ELR (cell line): ENCODE measurements at places on chromosomes 1 and 21.

- DNase-seq = peak; percentile 15
Observed at GRCh38 chr1:207362962-207363860, 41.7 kb downstream of the CD55 start.

DNA sequence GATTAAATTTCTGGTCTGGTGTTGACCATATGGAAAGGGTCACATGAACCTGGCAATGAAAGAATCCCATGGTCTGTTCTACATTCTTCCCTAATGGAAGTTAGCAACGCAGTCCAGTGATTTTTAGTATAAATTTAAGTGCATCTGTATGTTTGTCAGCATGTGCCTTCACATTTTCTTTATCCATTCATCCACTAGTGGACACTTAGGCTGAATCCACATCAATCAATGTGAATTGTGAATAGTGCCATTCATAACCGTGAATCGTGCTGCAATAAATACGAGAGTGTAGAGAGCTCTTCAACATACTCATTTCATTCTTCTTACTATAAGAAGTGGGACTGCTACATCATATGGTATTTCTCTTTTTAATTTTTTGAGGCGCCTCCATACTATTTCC is 12.7 kb upstream of the IFI16 start:
- DNase-seq = no peak

- DNase-seq = peak; percentile 10
Observed at GRCh38 chr1:103266036-103266435, 157.7 kb upstream of the COL11A1 start.

- no peak for DNase-seq
Observed at GRCh38 chr1:92713939-92714338, 71.0 kb downstream of the EVI5 start.

DNA sequence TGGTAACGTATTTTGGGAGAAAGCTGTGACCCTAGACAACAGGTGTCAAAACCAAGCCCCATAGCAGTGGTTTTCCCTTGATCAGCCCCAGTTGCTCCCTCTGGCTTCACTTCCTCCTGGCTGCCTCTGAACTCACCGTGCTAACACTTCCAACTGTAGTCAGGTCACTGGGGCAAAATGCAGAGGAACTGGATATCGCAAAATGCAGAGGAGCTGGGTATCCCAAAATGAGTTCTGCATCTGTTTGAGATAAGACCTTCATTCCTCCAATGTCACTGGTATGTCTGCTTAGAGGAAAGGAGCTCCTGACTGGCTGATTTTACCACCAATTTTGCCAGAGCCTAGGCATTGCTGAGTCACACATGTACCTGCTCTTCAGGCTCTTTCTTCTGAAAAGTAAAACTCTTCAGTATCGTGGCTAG is 19.6 kb upstream of the TACSTD2 start:
- DNase-seq = no peak
